NCI-H774 (cell line): ENCODE measurements at places on chromosomes 7 and 10.

DNA sequence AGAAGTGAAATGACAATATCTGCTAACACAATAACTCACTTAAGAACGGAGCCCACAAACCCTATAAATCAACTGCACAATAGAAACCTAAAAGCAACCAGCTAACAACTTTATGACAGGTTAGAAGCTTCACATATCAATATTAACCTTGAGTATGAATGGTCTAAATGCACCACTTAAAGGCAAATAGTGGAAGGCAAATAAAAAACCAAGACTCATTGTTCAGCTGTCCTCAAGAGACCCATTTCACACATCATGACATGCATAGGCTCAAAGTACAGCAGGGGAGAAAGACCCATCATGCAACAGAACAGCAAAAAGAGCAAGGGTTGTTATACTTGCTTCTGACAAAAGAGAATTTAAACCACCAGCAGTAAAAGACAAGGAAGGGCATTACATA lies 46.8 kb downstream of the CDC14C start:
- peak; percentile 13 for DNase-seq

DNA sequence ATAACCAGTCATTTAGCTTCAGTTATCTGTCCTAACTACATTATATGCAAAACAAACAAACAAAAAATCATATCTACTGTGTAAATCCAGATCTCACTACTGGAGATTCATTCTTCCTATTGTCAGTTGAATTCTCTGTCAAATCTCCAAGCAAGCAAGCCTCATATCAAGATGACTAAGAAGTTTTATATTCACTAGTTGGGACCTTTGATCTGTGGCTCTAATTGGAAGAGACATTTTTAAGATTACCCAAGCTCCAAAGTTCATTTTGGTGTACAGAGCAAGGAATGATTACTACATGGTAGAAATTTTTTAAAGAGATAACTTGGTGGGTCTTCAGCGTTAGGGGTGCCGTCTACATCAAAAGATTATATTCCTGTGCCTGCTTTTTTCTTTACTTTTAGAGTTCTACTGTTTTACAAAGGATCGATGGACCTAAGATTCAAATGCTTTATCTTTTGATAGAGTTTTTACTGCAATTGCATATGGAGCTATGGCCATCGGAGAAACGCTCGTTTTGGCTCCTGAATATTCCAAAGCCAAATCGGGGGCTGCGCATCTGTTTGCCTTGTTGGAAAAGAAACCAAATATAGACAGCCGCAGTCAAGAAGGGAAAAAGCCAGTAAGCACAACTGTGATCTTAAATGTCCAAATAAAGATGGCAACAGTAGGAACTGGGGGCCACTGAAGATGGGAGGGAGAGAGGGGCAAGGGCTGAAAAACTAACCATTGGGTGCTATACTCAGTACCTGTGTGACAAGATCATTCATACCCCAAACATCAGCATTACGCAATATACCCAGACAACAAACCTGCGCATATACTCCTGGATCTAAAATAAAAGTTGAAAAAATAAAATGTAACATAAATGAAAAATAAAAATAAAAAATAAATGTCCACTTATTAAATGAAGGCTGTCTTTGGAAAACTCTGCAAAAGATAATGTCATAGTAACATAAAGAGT lies 47.9 kb downstream of the SP8 start:
- no peak for DNase-seq

DNA sequence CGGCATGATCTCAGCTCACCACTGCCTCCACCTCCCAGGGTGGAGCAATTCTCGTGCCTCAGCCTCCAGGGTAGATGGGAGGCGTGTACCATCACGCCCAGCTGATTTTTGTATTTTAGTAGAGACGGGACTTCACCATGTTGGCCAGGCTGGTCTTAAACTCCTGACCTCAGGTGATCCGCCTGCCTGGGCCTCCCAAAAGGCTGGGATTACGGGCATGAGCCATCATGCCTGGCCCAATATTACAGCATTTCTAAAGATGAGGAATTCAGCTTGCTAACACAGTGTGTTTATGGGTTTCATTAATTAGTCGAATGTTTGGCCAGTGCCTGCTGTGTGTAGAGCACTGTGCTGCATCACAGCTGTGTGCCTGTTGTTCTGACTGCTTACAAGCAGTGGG lies 3.7 kb downstream of the WDR37 start:
- no peak for DNase-seq

- no peak for DNase-seq
These were observed 225.0 kb downstream of the CTNNA3 start for GRCh38 chr10:67471022-67471421.

GRCh38 chr7:50834031-50834535 lies 51.4 kb upstream of the GRB10 start:
- no peak for DNase-seq

DNA sequence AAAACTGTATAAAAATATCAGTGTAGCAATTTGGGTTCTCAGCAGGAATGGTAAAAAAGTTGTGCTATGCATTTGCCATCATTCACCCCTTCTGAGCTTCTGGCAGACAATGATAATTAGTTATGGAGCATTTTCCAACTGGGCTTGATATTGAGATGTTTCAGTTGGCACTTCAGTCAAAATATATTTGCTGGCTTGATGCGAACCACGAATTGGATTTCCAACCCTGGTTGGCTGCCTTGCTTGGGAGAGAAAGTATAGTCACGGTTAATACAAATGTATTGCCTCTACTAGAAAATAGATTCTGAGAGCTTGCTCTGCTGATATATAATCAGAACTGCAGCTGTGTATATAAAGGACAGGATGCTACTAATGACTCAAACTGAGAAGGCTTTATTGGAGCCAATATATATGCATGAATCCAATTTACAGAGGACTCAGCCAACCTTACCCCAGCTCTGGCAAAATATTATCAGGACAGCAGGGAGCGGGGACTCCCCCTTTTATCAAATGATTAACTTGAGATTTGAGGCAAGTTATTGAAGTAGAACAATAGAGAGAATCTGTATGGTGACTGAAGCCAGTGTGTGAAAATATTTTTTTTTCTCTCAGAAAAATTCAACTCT lies 219.8 kb upstream of the SMIM30 start:
- no peak for DNase-seq

DNA sequence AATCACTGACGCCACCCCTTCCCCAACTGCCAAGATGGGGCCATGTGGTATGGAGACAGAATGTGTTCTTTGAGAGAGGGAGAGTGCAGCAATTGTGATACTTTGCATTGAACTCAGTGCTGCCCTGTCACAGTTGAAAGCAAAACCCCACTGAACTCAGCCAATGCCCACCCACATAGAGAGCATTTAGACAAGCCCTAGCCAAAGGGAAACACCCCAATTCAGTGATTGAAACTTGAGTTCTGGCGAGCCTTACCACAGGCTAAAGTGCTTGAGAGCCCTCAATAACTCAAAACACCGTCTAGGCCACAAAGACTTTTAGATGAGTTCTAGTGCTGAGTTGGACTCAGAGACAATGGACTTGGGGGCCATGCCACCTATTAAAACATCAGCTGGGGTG lies 751.9 kb upstream of the POT1 start:
- DNase-seq: no peak

- DNase-seq: no peak
These were observed 26.6 kb downstream of the CHST3 start for GRCh38 chr10:71990706-71991269.

GRCh38 chr10:31037749-31038148 lies 6.1 kb upstream of the ZNF438 start:
- no peak for DNase-seq

DNA sequence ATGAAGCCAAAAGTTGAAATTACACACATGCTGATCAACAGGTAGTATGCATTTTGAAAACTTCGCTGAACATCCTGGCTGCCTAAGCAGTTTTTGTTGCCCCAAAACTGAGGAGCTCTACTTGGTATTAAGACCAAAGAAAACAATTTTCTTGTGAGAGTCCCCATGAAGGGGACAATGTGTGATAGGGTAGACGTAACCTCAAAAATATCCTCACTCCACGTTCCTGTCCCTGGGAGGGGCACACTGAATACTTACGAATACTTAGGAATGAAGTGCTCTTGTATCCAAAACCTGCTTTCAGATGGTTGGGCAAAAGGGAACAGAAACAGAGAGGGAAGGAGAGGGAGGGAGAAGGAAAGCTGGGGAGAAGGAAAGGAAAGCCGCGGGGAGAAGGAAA lies 24.7 kb downstream of the CCDC6 start:
- no peak for DNase-seq

DNA sequence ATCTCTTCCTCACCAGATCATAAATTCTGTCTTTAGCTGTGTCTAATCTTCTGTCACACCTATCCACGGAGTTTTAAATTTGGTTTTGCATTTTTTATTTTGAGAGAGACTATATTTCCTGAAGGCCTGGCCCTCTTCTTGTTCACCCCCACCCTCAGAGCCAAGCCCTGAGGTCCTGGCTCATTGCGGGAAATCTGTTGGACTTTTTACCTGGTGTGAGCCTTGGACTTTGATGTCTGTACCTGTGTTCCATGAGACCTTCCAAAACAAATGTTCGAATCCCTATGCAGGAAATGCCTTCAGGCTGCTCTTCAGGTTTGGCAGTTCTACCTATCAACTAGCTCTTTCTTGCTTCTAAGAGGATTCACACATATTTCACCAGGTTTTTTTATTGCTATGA lies 175.2 kb upstream of the GRB10 start:
- DNase-seq: no peak

- peak; percentile 42 for DNase-seq
These were observed 36.2 kb upstream of the GTF2IRD1 start for GRCh38 chr7:74417419-74417971.

DNA sequence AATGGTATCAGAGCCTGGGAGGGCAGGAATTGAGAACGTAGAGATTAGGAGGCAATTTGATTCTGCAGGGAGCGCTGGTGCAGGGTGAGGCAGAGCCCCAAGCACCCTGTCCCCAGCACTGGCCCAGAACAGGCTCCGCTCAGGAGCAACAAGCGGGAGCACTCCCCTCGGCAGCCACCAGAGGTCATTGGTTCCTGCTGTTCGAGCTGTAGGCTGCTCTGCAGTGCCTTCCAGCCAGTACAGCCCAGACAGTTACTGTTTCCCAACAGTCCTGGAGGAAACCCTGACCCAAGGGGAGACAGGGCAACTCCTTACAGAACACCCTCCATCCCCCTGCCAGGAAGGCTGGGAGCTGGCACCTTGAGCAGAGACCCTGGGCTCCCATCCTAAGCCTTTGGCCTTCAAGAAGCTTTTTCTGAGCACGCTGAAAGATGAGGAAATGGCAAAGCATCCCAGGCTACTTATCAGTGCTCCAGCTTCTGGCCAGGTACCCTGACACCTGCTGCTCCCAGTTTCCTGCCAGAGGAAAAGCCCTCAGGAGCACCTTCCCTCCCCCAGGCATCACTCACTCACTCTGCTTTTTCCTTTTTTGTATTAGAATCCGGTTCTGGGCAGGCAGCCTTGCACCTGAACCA lies 71.2 kb upstream of the EFCAB10 start:
- DNase-seq: peak; percentile 49

DNA sequence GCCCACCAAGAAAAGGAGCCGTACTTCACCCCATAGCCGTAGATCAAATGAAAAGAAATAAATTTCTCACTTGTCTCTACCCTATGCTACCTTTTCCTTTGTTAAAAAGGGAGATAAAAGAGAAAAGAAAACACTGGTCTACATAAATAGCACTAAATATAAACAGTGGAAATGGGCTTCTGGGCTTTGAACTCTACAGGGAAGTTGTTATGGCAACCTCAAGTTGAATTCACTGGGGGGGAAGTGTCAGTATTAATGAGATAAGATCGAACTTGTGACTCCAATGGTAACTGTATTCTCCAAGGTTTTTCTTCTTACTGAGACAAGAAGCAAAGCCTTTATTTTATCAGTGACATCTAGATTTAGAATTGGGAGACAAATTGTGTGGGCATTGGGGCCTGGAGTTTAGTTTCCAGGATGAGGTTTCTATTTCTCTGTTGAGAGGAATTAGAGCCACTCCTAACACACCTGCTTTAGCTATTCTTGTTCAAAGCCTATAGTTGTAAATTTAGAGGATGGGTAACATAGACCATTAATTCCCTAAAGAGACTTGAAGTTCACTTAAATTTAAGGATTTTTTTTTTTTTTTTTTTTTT lies 604.3 kb upstream of the GALNT17 start:
- DNase-seq: no peak

- no peak for DNase-seq
These were observed 90.7 kb downstream of the APBB1IP start for GRCh38 chr10:26528715-26529393.

- DNase-seq: no peak
These were observed 77.7 kb downstream of the OSBPL3 start for GRCh38 chr7:24902276-24902675.

DNA sequence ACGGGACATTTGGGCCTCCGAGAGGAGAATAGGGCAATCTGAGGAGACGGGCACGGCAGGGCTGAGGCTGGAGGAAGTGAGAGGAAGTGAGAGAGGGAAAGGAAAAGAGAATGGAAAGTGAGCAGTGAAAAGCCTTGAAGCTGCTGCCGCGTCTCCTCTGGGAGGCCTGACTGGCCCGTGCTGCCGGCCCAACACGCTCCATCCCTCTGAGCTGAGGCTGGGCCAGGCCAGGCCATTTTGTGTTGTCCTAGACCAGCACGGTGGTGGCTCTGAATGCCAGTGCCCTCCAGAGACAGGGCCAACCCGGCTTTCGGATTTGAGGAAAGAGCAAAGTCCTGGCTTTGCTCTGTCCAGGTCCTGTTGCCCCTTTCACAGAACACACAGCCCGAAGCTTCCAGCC lies 361.1 kb upstream of the SHH start:
- no peak for DNase-seq

- peak; percentile 41 for DNase-seq
These were observed 874 bp downstream of the BAIAP2L1 start for GRCh38 chr7:98399890-98400541.

- no peak for DNase-seq
These were observed 141.6 kb downstream of the ADARB2 start for GRCh38 chr10:1595726-1596125.

DNA sequence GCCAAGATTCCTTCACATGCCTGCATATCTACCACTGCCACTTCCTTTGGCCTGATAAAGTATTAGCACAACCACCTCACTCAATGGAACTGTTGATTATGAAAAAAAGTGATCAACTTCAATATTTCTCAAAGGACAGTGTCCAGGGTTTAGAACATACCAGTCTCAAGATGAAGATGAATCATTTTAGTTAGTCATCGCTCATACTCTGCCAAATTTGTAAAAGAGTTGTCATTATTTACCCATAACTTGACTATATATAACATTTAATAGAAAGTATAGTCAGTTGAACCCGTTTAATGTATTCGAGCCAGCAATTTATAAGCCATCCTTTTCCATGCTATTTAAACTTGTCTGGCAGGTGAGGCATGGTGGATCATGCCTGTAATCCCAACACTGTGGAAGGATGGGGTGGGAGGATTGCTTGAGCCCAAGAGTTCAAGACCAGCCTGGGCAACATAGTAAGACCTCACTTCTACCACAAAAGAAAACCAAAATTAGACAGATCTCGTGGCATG lies 33.2 kb downstream of the SPAM1 start:
- DNase-seq: no peak

DNA sequence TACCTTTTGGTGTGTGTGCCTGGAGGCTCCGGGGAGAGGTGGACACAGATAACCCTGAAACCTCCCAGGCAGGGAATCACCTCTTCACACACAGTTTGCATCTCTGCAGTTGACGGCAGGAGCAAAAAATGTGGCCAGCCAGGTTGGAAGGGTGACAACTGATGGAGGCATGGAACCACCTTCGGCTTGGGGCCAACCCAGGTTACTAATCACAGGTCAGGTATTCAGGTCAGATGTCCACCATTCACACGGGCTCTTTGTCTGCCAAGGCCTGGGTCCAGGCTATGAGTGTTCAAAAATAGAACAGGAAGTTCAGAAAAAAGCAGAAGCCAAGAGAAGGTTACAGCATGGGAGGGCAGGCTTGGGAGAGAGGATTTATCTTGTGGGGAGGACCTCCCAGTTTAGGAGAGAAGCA lies 137.2 kb upstream of the EFCAB10 start:
- DNase-seq: no peak
